ENCODE measurements at places on chromosomes 4 and X.

DNA sequence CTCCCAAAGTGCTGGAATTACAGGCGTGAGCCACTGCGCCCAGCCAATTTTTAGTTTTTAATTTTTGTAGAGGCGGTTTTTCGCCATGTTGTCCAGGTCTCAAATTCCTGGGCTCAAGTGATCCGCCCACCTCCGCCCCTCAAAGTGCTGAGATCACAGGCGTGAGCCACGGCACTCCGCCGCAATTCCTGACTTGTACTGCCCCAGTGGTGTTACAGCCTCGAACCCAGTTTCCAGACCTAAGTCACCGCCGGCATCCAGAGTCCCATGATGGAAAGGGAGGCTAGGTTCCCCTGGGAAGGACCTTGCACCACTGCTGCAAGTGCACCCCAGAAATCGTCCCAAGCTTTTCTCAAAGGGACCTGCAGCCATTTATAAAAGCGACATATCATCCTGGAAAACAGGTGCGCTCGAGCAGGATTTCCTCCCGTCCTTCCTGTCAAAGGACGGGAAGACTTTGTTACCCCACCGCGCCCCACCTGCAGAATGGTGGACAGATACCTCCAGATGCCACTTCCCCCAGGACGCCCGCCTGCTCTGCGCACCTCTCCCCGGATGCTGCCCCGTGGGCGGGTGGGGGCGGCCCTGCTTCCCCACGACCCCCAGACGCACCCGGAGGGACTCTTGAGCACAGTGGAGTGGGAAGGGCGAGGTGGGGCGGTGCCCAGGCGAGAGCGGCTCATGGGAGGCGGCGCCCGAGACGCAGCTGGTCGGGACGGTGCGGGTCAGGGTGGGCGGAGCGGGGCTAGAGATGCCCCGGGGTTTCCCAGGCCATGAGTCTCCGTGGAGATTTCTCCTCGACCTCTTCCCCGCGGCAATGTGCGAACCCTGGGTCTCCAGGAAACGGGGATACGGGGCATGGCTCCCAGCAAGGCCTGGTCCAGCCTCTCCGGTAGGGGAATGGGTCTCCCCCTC is 947 bp upstream of the RPL10 start:
- DNase-seq: peak; percentile 29

DNA sequence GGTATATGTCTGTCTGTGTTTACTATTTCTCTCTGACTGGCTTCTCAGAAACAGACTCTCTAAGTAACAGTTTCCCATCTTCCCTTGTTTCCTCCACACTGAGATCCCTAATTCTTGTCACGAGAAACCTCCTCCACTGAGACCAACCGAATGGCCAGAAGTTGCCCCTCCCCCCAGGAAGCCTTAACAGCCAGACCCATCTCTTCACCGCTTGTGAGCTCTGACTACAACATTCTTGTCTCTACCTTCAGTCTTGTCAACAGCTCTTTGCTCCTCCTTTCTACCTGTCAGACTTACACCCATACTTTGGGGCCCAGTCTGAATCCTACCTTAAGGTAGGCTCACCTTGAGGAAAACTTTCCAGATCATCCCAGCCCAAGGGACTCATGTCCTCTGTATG is 90.8 kb downstream of the NHSL2 start:
- DNase-seq: no peak

GRCh38 chrX:10381193-10381592 is 224.4 kb downstream of the CLCN4 start:
- DNase-seq: no peak

- DNase-seq: no peak
Observed at GRCh38 chrX:97229318-97229717, 345.6 kb downstream of the RPA4 start.

GRCh38 chrX:108131471-108131870 is 39.9 kb downstream of the ATG4A start:
- DNase-seq: no peak

- DNase-seq: no peak
Observed at GRCh38 chrX:115393271-115393670, 103.8 kb downstream of the LUZP4 start.

DNA sequence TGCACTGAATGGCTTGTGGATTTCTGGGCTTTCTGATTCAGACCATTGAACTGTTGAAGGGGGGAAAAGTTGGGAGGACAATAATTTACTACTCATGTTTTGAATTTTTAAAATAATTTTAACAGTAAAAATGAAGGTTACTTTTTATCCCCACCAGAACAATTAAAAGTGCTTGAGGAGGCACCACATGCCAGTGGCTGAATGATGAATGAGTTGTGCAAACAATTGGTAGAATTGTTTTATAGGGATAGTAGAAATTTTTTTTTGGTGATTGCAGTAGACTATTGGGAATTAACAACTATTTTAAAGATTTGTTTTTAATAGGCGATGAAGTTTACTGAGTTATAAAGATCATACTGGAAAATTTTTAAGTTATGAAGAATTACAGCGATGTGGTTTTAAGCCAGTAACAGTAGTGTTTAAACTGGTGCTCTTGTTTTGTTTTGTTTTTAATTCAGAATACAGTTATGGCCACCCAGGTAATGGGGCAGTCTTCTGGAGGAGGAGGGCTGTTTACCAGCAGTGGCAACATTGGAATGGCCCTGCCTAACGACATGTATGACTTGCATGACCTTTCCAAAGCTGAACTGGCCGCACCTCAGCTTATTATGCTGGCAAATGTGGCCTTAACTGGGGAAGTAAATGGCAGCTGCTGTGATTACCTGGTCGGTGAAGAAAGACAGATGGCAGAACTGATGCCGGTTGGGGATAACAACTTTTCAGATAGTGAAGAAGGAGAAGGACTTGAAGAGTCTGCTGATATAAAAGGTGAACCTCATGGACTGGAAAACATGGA is 2.7 kb downstream of the REST start:
- DNase-seq: no peak

DNA sequence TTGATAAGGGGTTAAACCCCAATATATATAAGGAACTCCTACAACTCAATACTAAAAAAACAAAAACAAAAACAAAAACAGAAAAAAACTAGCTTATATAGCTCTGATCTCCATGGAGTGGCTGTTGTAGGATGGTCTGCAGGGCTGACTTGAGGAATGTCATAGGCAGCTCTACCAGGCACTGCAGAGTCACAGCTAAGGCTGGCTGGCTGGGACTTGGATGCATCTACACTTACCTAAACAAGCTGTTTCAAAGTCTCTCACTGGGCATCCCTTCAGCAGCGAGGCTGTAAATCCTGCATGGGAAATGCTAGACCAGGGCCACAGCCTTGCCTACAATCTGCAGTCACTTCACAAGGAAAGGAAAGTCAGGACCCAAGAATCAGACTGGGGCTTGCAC is 61.3 kb downstream of the HOPX start:
- no peak for DNase-seq

DNA sequence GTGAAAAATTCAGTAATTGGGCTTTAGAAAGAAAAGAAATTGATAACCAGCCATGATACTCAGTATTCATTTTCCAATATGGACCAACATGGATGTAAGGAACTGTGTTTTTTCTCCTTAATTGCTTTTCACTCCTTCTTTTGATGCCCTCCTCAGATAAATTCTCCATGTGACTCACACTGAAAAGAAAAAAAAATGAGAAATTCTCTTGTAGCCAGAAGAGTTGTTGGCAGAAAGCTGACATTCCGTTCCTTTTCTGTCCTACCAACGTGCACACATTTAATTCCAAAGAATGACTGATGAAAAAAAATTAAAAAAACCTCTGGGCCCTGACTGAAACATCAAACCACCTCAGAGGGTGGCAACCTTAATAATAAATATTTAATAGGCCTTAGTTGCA is 153.1 kb downstream of the AMELX start:
- DNase-seq: no peak

DNA sequence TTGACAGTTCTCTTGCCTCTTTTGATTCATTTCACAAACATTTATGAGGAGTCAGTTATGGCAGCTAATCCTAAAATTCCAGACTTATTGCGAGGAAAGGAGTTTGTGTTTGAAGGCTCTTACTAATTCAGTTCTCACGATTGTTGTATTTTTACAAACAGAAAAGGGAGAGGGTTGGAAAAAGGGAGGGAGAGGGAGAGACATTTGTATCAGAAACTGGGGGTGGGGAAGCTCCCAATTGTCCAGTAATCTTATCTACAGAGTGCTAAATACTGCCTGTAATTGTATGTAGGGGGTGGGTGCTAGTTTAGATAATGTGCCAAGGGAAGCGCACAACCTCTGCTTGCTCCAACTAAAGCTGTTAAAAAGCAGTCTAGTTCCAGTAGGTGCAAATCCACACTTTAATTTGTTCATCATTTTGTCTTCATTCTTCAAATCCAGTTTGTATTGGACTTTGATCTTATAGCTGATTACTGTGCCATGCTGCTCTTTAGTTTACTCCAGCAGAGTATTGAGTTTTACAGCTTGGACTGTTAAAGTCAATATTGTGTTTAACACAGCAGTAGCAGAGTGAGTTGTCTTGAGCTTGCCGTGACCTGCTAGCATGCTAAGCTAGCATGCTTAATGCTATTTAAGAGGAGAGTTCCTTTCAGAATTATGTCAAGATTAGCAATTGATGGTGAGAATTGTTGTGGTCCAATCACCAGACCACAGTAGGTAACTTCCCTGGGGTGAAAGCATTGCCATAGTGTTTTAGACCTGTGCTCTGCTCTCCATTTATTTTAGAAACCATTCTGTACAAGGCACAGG is 13.9 kb downstream of the FNIP2 start:
- no peak for DNase-seq

DNA sequence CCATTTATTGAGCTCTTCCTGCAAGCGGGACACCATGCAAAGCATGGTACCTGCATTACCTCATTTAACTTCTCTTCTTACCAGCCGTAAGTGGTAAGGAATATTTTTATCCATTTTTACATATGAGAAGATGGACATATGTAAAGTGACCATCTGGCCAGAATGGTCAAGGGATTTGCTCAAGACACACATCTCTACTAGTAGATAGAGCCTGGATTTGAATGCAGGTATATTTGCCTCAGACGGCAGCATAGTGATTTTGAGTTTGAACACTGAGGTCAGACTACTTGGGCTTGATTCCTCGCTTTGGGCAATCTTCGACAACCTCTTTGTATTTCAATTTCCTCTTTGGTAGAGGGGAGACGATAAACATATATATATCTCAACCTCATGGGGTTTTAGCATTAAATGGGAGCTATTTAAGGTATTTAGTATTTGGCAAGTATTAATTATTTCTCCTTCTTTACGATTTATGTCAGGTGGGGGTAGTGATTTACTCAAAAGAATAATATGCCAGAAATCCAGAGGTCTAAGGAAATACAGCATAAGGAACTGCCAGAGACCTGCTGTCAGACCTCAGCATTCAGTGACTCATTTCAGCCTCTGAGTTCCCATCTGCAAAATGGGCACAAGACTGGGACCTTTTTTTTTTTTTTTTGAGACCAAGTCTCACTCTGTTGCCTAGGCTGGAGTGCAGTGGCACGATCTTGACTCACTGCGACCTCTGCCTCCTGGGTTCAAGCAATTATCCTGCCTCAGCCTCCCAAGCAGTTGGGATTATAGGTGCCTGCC is 34.6 kb upstream of the CHRNA9 start:
- DNase-seq: no peak

- no peak for DNase-seq
Observed at GRCh38 chr4:21887481-21887880, 61.1 kb downstream of the KCNIP4 start.

DNA sequence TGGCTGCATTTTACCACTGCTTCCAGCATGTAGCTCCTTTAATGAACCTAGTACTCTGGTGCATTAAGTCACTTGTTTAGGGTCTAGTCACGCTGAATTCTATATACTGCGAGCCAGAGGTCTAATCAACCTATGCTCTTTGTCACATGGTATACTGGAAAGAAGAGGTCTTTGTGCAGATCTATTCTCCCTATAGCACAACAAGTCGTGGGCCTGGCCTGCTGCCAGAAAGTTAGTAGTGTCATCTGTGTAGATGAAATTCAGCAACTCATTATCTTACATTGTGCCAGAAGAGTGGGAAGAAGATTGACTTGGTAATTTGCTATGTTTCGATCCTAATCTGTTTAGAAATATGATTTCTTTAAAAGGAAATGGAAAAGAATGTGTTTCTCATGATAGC is 80.8 kb downstream of the AWAT2 start:
- no peak for DNase-seq

GRCh38 chr4:90118527-90119195 is 8.5 kb upstream of the CCSER1 start:
- DNase-seq: no peak

GRCh38 chr4:65696436-65696835 is 26.1 kb upstream of the EPHA5 start:
- DNase-seq: no peak

- DNase-seq: no peak
Observed at GRCh38 chr4:126627255-126627654, 1005.5 kb upstream of the INTU start.

DNA sequence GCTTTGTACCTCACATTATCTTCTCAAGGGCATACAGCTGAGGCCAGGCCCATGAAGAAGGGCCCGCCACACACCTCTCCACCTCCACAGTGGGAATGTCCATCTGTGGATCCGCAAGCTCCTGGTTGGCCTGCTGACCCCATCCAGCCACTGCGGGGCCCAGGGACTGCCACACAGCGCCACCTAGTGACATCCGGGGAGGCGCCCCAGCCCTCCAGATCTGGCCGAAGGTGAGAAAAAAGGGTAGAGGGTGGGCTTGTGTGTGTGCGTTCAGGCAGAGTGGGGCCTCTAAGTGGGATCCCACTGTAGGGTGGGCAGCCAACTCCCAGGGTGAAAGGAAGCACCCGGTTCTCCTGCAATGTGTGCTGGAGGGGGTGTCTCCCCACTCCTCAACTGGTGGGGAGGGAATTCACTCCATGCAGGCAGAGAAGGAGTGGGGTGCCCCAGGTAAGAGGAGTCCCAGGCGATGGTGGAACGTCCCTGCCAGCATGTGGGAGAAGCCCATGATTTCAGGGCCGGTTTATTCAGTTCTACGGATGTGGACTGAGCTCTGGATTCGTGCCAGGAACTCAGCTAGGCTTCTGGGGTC is 117.3 kb downstream of the ENPP6 start:
- DNase-seq: peak; percentile 4

- DNase-seq: no peak
Observed at GRCh38 chr4:54427826-54428225, 198.7 kb downstream of the PDGFRA start.
